Activated naive CD4-positive, alpha-beta T cell treated with anti-CD3 and anti-CD28 coated beads for 36 hours (primary cell): ENCODE measurements at places on chromosomes 2 and 18. TPM values are rescaled to one million over a fixed set of nuclear protein-coding genes. Genes with fewer than 3 reads are reported as not detected.

KLHL29 gene
- 2.9 TPM for total RNA-seq

DNA sequence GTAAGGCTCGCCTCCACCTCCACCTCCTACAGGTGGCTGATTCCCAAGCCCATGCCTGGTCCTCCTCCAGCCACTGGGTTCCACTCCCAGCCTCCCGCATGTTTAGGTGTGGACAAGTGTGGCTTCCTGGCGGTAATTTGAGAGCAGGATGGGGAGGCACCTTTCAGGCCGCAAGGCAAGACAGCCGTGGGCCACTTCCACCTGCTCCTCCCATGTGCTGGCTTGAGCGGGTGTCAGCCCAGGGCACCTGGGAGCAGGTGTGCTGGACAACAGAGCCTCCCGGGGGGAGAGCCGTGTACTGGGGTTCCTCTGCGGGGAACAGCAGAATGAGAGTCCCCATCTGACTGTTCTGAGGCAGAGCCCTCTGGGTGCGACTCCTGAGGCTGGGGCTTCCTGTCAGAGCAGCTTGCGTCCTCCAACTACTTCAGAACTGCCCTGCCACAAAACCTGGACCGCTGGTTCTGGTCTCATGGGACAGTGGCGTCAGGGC, 83.9 kb downstream of the TPO start:
- no peaks in the 10 kb centered on the region for H3K36me3 ChIP-seq
- no peak overlapping the region for H3K4me3 ChIP-seq
- H3K27ac ChIP-seq, result no peak overlapping the region
- H3K4me1 ChIP-seq, result peaks cover 3% of the 10 kb centered on the region
- no peaks in the 10 kb centered on the region for H3K27me3 ChIP-seq

- H3K27me3 ChIP-seq, result no peaks in the 10 kb centered on the region
- peaks cover 27% of the 10 kb centered on the region for H3K4me1 ChIP-seq
- no peak overlapping the region for H3K27ac ChIP-seq
- DNase-seq, result no peak
- no peak overlapping the region for H3K4me3 ChIP-seq
- H3K36me3 ChIP-seq, result peaks cover 22% of the 10 kb centered on the region
Measured at GRCh38 chr2:160286551-160286950, 86.5 kb upstream of the ITGB6 start.

- H3K36me3 ChIP-seq, result no peaks in the 10 kb centered on the region
- no peak for DNase-seq
- no peak overlapping the region for H3K4me3 ChIP-seq
- no peak overlapping the region for H3K27ac ChIP-seq
- no peaks in the 10 kb centered on the region for H3K27me3 ChIP-seq
Measured at GRCh38 chr18:33914399-33914798, 310.3 kb downstream of the NOL4 start.

DNA sequence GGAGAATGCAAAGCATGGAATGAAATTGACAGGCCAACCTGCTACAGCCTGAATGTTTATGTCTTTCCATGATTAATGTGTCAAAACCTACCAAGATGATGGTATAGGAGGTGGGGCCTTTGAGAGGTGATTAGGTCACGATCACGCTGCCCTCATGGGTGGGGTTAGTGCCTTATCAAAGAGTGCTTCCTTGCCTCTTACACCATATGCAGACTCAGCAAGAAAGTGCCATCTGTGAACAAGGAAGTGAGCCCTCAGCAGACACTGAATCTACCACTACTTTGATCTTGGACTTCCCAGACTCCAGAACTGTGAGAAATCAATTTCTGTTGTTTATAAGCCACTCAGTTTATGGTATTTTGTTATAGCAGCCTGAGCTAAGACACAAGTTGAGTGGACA, 147.5 kb upstream of the BCL2L11 start:
- no peak overlapping the region for H3K27ac ChIP-seq
- H3K4me3 ChIP-seq, result no peak overlapping the region
- H3K36me3 ChIP-seq, result no peaks in the 10 kb centered on the region
- H3K27me3 ChIP-seq, result peaks cover 12% of the 10 kb centered on the region

DNA sequence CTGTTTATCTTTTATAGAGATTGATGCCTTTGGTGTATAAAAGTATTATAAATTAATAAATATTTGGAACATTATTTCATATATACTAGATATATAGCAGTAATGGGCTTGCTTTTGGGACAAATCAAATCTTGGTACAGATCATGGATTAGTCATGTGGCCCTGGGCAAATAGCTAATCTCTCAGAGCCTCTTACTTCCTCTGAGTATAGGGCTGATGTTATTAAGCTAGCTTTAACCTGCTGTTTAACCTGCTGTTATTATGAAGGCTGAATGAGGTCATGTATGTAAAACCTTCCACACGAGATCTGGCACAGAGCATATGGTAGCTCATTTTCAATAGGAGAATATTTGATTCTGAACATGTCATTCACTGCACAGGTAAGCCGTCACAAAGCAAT, 5.7 kb downstream of the ITGB6 start:
- H3K27me3 ChIP-seq, result no peaks in the 10 kb centered on the region
- H3K27ac ChIP-seq, result no peak overlapping the region
- no peaks in the 10 kb centered on the region for H3K4me1 ChIP-seq
- no peak for DNase-seq
- no peak overlapping the region for H3K4me3 ChIP-seq

GRCh38 chr2:1156531-1156930, 205.9 kb downstream of the SNTG2 start:
- H3K4me3 ChIP-seq, result no peak overlapping the region
- no peak for DNase-seq
- no peak overlapping the region for H3K27ac ChIP-seq
- H3K4me1 ChIP-seq, result peaks cover 2% of the 10 kb centered on the region
